ENCODE measurements at places on chromosomes 2 and 18.

DNA sequence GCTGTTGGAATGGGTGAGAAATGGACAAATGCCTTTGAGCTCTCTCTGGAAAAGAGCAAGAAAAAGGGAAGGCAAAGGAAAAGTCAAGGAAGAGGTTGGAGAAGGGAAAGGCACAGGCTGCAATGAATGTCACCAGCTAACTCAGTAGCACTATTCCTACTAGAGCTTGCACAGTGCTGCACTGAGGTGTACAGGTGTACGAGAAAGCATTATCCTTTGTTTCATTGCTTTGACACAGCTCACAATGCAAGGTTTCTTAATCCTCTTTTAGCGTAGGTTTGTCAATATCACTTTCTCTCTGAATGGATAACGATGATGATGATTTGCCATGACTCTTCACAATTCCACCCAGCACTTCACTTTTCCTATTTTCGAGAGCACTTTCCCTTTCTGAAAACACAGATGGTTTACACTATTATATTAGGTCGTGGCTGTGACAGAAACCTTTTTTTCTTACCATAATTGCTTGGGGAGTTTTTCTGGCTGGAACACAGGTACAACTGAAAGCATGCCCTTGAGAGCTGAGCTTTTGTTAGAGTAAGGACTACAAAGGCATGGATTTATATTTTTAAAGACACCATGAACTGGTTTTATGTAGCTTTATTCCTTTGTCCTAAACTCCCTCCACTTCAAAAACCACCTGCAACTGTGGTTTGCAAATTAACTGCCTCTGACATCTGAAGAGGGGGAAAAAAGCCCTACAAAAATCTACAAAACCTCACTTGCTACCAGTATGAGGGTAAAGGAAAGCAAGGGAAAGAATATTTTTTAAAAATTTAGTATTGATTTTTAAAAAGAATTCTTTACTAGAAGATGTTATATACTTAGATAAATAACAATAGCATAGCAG is 265.5 kb downstream of the TGIF1 start:
- H3K36me3 ChIP-seq: peaks cover 64% of the 10 kb centered on the region
- H3K27me3 ChIP-seq: no peaks in the 10 kb centered on the region
- peaks cover 56% of the 10 kb centered on the region for H3K4me1 ChIP-seq
- no peak overlapping the region for H3K4me3 ChIP-seq
- no peak for DNase-seq
- H3K27ac ChIP-seq: peak overlapping the region; percentile 18

DNA sequence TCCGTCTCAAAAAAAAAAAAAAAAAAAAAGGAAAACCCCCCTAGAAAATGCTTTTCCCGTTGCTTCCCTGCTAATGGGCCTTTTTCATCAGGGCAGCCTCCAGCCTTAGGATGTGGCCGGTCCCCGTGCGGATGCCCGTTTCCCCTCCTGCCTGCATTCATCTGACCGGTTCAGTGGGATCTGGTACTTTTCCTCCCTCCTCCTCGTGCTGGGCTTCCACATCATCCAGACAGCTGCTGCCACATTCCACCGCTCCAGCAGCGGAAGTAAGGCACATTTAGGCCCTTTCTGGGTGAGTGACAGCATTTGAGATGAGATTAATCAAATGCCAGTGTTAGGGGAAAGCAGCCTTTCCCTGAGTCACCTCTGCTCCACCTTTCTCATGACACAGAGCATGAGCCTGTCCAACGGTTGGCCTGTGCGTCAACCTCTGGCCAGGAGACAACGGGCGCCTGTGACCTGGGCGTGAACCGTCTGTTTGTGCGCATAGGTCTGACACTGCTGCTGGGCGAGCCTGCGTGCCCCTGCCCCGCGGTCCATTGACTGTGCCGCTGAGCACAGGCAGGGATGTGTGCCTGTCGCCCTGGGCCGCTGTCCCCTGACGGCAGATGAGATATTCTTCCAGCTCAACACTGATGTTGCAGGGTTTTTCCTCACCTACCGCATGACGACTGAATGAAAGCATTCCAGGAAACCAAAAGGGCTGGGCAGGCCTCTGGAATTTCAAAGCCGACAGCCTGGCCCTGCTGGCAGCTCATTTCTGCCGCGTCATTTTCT is 174.0 kb downstream of the TGIF1 start:
- no peaks in the 10 kb centered on the region for H3K36me3 ChIP-seq
- peak; percentile 88 for DNase-seq
- no peak overlapping the region for H3K4me3 ChIP-seq

DNA sequence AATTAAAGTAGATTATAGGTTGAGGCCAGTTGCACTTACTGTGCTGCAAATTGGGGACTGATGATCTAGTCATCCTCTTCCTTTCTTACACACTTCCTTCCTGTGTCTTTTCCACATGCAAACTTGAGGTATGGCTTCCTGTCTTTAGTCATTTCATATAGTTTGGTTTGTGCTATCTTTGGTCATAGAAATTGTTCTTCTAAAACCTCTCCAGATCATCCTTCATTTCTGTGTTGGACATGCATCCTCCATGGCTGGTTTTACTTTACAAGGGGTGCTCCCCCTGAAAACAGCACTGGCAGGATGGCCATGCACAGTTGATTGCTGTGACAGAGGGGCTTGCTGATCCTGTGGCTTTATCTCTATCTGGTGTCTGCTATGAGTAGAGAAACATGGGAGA is 36.5 kb downstream of the MGAT5 start:
- no peaks in the 10 kb centered on the region for H3K4me1 ChIP-seq
- H3K36me3 ChIP-seq: no peaks in the 10 kb centered on the region
- no peak overlapping the region for H3K4me3 ChIP-seq
- DNase-seq: no peak
- no peak overlapping the region for H3K27ac ChIP-seq

- H3K4me1 ChIP-seq: no peaks in the 10 kb centered on the region
- peak; percentile 19 for DNase-seq
- no peaks in the 10 kb centered on the region for H3K27me3 ChIP-seq
These were observed 232.4 kb downstream of the CALCRL start for GRCh38 chr2:187215532-187216240.

- peak within 1 kb of the TSS; percentile 99 for H3K4me3 ChIP-seq
- H3K27me3 ChIP-seq: no peaks in the 10 kb centered on the region
- peaks cover 26% of the 10 kb centered on the region for H3K4me1 ChIP-seq
- peaks cover 10% of the 10 kb centered on the region for H3K36me3 ChIP-seq
These were observed at the start of gene IGFBP2 for GRCh38 chr2:216632952-216633615. TSS of gene IGFBP2 (plus strand) at chr2:216633420. CDS start at chr2:216633524, 104 bp downstream.

DNA sequence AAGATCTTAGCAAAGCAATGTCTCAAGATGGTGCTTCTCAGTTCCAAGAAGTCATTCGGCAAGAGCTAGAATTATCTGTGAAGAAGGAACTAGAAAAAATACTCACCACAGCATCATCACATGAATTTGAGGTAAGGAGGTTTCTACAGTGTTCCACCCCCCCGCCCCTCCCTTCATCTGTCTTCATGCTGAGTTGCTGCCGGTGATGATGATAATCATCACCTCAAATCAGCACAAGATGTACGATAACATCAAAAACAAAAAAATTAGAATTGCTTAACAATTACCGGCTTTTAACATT is 14.6 kb downstream of the UGP2 start:
- H3K27me3 ChIP-seq: no peaks in the 10 kb centered on the region
- no peak overlapping the region for H3K4me3 ChIP-seq
- H3K4me1 ChIP-seq: no peaks in the 10 kb centered on the region
- H3K36me3 ChIP-seq: peaks cover under 1% of the 10 kb centered on the region

DNA sequence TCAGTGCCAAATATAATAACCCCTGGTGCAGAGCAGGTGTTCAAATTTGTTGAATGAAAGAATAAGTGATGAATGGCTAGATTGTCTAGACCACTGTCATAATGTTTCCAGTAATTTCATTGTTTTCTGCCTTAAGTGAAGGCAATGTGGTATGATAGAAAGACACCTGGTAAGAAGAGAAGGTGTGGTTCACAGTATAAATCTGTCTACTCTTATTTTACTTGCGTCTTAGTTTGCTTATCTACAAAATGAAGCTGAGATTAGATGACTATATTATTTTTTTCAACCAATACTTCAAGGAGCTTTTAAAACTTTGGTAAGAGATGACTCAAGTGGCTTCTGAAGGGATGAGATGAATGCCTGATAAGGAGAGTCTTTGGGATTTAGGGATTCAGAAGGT is 788.4 kb downstream of the EPHA4 start:
- H3K27me3 ChIP-seq: no peaks in the 10 kb centered on the region
- no peak overlapping the region for H3K4me3 ChIP-seq
- no peak overlapping the region for H3K27ac ChIP-seq
- H3K36me3 ChIP-seq: no peaks in the 10 kb centered on the region

- H3K36me3 ChIP-seq: peaks cover 4% of the 10 kb centered on the region
- H3K4me3 ChIP-seq: no peak overlapping the region
- H3K27ac ChIP-seq: no peak overlapping the region
- no peak for DNase-seq
- no peaks in the 10 kb centered on the region for H3K27me3 ChIP-seq
- H3K4me1 ChIP-seq: no peaks in the 10 kb centered on the region
These were observed 100.7 kb downstream of the C2orf74 start for GRCh38 chr2:61262699-61263098.

- no peaks in the 10 kb centered on the region for H3K4me1 ChIP-seq
- no peaks in the 10 kb centered on the region for H3K36me3 ChIP-seq
- H3K27me3 ChIP-seq: no peaks in the 10 kb centered on the region
- no peak overlapping the region for H3K4me3 ChIP-seq
These were observed 1278.5 kb upstream of the ZEB2 start for GRCh38 chr2:145798419-145798818.

DNA sequence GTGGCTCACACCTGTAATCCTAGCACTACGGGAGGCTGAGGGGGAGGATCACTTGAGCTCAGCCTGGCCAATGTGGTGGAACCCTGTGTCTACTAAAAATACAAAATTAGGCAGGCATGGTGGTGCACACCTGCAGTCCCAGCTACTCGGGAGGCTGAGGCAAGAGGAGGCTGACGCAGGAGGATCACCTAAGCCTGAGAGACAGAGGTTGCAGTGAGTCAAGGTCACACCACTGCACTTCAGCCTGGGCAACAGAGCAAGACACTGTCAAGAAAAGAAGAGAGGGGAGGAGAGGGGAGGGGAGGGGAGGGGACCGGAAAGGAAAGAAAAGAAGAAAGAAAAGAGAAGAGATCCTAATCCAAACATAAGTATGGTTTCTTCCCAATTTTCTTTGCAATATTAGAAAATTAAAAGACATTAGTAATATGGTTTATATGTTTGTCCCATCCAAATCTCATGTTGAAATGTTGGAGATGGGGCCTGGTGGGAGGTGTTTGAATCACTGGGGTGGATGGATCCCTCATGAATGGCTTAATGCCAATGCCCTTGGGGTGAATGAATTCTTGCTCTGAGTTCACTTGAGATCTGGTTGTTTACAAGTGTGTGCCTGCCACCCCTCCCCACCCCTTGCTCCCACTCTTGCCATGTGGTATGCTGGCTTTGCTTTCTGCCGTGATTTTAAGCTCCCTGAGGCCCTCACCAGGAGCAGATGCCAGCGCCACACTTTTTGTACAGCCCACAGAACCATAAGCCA is 50.7 kb downstream of the TRIP12 start:
- peaks cover 3% of the 10 kb centered on the region for H3K36me3 ChIP-seq
- no peak overlapping the region for H3K4me3 ChIP-seq
- no peaks in the 10 kb centered on the region for H3K27me3 ChIP-seq

- no peak overlapping the region for H3K27ac ChIP-seq
- no peaks in the 10 kb centered on the region for H3K4me1 ChIP-seq
- H3K27me3 ChIP-seq: no peaks in the 10 kb centered on the region
- peaks cover 2% of the 10 kb centered on the region for H3K36me3 ChIP-seq
- DNase-seq: no peak
- no peak overlapping the region for H3K4me3 ChIP-seq
These were observed 59.3 kb upstream of the ITM2C start for GRCh38 chr2:230805353-230806017.

DNA sequence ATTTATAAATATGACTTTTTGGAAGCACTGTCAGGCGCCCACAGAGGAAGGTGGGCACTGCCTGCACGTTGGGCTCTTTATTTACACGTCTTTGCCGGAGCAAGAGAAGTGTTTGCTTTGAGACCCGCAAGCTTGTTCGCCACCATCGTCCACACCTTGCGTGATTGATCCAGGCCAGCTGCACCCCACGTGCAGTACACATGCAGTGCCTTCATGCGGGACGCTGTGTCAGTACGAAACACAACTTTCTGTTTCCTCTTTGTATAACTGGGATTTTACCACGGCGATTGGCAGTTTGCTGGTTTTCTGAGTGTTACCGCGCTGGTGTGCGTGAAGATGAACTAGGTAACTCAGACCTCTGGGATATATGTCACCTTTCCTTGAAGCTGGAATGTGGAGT is 571.0 kb upstream of the SALL3 start:
- H3K4me1 ChIP-seq: no peaks in the 10 kb centered on the region
- H3K36me3 ChIP-seq: no peaks in the 10 kb centered on the region
- DNase-seq: no peak
- H3K4me3 ChIP-seq: no peak overlapping the region
- no peak overlapping the region for H3K27ac ChIP-seq

DNA sequence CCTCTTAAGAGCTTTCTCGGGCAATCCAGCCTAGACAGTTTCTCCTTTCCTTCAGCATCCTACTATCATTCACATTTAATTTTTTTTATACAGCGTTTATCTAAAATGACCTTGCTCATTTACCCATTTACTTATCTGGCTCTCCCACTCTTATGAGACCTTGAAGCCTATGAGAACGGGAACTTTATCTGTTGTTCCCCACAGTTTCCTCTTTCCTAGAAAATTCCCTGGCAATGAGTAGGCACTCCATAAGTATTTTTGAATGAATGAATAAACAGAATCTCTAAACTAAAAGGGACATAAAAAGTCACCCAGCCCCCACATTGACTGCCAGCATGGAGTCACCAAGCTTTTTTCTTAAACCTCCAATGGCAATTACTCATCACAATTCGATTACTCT is 353.2 kb downstream of the METTL4 start:
- no peaks in the 10 kb centered on the region for H3K4me1 ChIP-seq
- H3K4me3 ChIP-seq: no peak overlapping the region
- no peaks in the 10 kb centered on the region for H3K36me3 ChIP-seq
- peaks cover 52% of the 10 kb centered on the region for H3K27me3 ChIP-seq
- no peak overlapping the region for H3K27ac ChIP-seq
- DNase-seq: no peak

DNA sequence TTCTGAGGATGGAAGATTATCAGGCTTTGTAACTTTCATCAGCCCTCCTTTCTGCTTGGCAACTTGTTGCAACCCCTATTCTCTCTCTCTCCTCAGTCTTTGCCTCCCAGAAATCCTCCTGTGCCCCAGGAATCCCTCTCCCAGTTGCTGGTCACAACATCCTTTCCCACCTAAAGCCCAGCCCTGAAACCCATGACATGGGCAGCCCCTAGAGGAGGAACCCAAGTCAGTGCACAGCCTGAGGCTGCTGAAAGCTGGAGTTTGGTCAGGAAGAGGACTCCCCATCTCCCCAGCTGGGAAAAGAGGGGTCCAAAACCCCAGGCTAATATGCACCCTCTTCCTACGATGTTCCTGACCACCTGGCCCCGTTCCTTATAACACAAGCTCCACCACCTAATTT is 29.5 kb downstream of the PKDCC start:
- H3K4me1 ChIP-seq: peaks cover 12% of the 10 kb centered on the region
- no peak overlapping the region for H3K4me3 ChIP-seq
- peak; percentile 36 for DNase-seq
- no peaks in the 10 kb centered on the region for H3K27me3 ChIP-seq
- no peak overlapping the region for H3K27ac ChIP-seq

- no peaks in the 10 kb centered on the region for H3K4me1 ChIP-seq
- no peaks in the 10 kb centered on the region for H3K36me3 ChIP-seq
- H3K4me3 ChIP-seq: no peak overlapping the region
- H3K27ac ChIP-seq: no peak overlapping the region
- DNase-seq: no peak
These were observed 31.4 kb downstream of the MYO5B start for GRCh38 chr18:50163505-50163904.

GRCh38 chr2:159145745-159146354 is 140.7 kb downstream of the WDSUB1 start:
- H3K4me3 ChIP-seq: no peak overlapping the region
- no peaks in the 10 kb centered on the region for H3K4me1 ChIP-seq
- H3K27me3 ChIP-seq: no peaks in the 10 kb centered on the region
- DNase-seq: no peak
